ENCODE measurements at places on chromosomes 12 and 14. TPM values are rescaled to one million over a fixed set of nuclear protein-coding genes. Genes with fewer than 3 reads are reported as not detected.

DNA sequence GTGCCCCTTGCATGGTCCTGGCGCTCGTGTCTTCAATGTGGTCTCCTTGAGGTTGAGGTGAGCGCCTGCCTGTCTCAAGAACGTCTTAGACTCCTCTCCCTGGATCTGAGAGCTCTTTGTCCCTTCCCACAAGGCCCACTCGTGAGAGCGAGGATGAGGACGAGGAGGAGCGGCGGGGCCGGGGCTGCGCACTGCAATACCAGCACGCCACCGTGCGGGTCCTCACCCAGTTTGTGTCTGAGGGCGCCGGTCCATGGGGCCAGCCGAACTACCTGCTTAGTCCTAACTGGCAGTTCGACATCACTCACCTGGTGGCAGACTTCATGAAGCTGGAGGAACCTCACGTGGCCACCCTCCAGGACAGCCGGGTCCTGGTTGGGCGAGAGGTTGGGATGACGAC lies 128.1 kb downstream of the SLC15A4 start:
- H3K4me1 ChIP-seq = no peaks in the 10 kb centered on the region
- H3K4me3 ChIP-seq = no peak overlapping the region
- H3K27ac ChIP-seq = no peak overlapping the region
- DNase-seq = no peak
- no peaks in the 10 kb centered on the region for H3K36me3 ChIP-seq
- H3K27me3 ChIP-seq = no peaks in the 10 kb centered on the region

- H3K4me1 ChIP-seq = no peaks in the 10 kb centered on the region
- H3K4me3 ChIP-seq = no peak overlapping the region
- H3K27ac ChIP-seq = no peak overlapping the region
- no peaks in the 10 kb centered on the region for H3K27me3 ChIP-seq
- no peaks in the 10 kb centered on the region for H3K36me3 ChIP-seq
- no peak for DNase-seq
Measured at GRCh38 chr14:100851946-100852620, 26.2 kb downstream of the MEG3 start.

- no peak for DNase-seq
- H3K4me1 ChIP-seq = no peaks in the 10 kb centered on the region
- H3K27ac ChIP-seq = no peak overlapping the region
Measured at GRCh38 chr14:53190938-53191337, 37.8 kb upstream of the DDHD1 start.

RFX4 gene
- not detected for total RNA-seq

GRCh38 chr12:113137861-113138783 lies 2.6 kb upstream of the RASAL1 start:
- DNase-seq = peak; percentile 31
- H3K4me3 ChIP-seq = no peak overlapping the region
- H3K27me3 ChIP-seq = no peaks in the 10 kb centered on the region
- H3K36me3 ChIP-seq = no peaks in the 10 kb centered on the region
- no peak overlapping the region for H3K27ac ChIP-seq
- H3K4me1 ChIP-seq = no peaks in the 10 kb centered on the region

DNA sequence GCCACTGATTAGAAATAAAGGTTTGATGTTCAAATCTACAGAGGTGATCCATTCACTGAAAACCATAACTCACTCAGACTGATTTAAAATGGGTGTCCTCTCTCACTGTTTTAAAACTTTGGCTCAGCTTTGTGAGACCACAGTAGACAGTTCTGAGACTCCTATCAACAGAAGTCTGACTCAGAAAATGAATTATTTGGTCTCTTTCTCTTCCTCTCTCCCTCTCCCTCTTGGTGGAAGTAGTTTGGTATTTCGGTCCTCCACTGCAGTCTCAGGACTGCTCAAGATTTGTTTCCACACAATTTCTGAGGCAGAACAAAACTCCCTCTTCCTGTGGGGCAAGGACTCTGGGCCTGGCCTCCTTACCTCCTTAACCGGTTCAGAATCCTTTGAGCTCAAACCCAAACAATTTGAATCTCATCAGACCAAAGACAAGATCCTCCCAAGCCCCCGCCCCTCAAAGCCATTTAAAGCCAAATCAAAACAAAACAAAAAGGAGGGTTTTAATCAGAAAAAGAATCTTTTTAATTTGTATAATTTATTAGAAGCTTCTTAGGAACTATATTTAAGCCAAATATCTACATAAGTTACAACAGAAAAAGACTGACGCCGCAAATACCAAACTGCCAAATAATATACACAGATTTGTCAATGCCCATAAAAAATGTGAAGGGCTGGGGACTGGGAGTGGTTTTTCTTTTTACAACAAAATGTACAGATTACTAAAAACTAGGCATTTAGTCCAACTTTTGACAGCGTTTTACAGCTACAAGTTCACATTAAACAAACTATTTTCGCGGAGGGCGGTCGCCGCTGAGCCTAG lies 3.9 kb downstream of the NKX2-1 start:
- H3K4me3 ChIP-seq = no peak overlapping the region
- DNase-seq = no peak
- H3K36me3 ChIP-seq = no peaks in the 10 kb centered on the region

GRCh38 chr12:3974883-3975282 lies 101.7 kb upstream of the PARP11 start:
- H3K27me3 ChIP-seq = no peaks in the 10 kb centered on the region
- H3K4me1 ChIP-seq = no peaks in the 10 kb centered on the region
- H3K27ac ChIP-seq = no peak overlapping the region
- H3K4me3 ChIP-seq = no peak overlapping the region
- H3K36me3 ChIP-seq = no peaks in the 10 kb centered on the region

- DNase-seq = no peak
- no peaks in the 10 kb centered on the region for H3K27me3 ChIP-seq
- H3K27ac ChIP-seq = no peak overlapping the region
- H3K36me3 ChIP-seq = no peaks in the 10 kb centered on the region
- H3K4me3 ChIP-seq = no peak overlapping the region
Measured at GRCh38 chr14:51697848-51698247, 46.1 kb downstream of the FRMD6 start.

KANSL2 gene
- 6.4 TPM for total RNA-seq

HOXC4 gene
- total RNA-seq = not detected

GRCh38 chr12:1305063-1305434 lies 289.3 kb downstream of the FBXL14 start:
- no peak for DNase-seq
- H3K27me3 ChIP-seq = no peaks in the 10 kb centered on the region
- H3K4me1 ChIP-seq = no peaks in the 10 kb centered on the region
- H3K27ac ChIP-seq = no peak overlapping the region

DNA sequence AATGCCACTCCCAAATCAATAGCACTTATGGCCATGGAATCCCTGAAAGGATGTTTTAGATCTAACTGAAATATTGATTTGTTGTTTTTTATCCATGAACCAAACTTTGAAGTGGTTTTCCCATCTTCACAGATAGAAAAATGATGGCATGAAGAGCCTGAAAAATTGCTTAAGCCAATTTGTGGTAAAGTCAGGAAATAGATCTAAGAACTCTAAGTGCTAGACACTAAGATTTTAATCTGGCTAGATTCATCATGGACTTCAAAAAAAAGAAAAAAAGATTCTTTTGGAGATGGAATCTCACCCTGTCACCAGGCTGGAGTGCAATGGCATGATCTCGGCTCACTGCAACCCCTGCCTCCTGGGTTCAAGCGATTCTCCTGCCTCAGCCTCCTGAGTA lies 45.0 kb upstream of the STRN3 start:
- H3K4me1 ChIP-seq = no peaks in the 10 kb centered on the region
- no peaks in the 10 kb centered on the region for H3K36me3 ChIP-seq
- no peak for DNase-seq
- no peaks in the 10 kb centered on the region for H3K27me3 ChIP-seq

GRCh38 chr14:105469456-105470349 lies 4.9 kb upstream of the CRIP2 start:
- no peak for DNase-seq
- no peak overlapping the region for H3K27ac ChIP-seq
- no peak overlapping the region for H3K4me3 ChIP-seq
- no peaks in the 10 kb centered on the region for H3K36me3 ChIP-seq

SPATS2 gene
- total RNA-seq = 3.9 TPM

TSPAN19 gene
- total RNA-seq = not detected

GRCh38 chr12:110508071-110508586 lies 6.0 kb downstream of the RAD9B start:
- H3K4me1 ChIP-seq = no peaks in the 10 kb centered on the region
- H3K27ac ChIP-seq = no peak overlapping the region
- DNase-seq = no peak
- H3K36me3 ChIP-seq = no peaks in the 10 kb centered on the region
- H3K4me3 ChIP-seq = no peak overlapping the region

RHOJ gene
- total RNA-seq = 1.7 TPM

DNA sequence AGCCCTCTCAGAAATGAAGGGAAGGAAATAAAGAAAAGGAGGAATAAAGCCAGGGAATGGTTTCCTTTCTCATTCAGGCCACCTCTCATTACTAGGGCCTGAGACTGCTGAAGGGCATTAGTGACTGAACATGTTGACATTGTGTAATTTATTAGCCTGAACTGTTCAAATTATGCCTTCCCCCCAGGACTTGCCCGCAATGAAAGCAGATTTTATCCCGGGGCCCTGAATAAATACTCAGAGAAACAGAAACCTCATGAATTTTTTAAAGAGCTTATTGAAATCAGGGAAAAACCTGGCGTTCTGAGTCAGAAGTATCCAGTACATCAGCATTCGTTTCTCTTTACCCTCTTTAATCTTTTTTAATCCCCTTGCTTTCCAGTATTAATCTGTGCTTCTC lies 35.9 kb upstream of the WSCD2 start:
- H3K27me3 ChIP-seq = no peaks in the 10 kb centered on the region
- no peak for DNase-seq
- no peak overlapping the region for H3K4me3 ChIP-seq
- H3K27ac ChIP-seq = no peak overlapping the region
- no peaks in the 10 kb centered on the region for H3K4me1 ChIP-seq
